ENCODE measurements at places on chromosomes 6 and 20.

DNA sequence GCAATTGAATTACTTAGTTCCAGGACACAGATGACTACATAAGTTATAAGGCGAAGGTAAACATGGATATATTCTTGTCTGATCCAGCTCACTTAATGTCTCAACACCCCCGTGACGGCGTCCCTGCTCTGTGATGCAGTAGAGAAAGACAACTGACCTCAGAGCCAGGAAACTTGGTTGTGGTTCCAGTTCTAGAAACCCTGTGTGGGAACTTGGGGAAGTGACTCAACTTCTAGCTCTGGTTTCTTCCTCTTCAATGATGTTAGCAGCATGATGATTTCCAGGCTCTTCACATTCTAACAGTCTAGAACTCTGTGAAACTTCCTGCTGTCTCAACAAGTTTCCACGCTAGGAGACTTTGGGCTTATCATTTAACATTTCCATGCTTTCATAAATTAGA, 18.4 kb downstream of the LAMA4 start:
- no peak for DNase-seq

GRCh38 chr6:151385177-151385576, 6.2 kb downstream of the ZBTB2 start:
- no peak for DNase-seq

- DNase-seq: peak; percentile 88
Measured at GRCh38 chr6:142822842-142823241, 122.1 kb downstream of the HIVEP2 start.

DNA sequence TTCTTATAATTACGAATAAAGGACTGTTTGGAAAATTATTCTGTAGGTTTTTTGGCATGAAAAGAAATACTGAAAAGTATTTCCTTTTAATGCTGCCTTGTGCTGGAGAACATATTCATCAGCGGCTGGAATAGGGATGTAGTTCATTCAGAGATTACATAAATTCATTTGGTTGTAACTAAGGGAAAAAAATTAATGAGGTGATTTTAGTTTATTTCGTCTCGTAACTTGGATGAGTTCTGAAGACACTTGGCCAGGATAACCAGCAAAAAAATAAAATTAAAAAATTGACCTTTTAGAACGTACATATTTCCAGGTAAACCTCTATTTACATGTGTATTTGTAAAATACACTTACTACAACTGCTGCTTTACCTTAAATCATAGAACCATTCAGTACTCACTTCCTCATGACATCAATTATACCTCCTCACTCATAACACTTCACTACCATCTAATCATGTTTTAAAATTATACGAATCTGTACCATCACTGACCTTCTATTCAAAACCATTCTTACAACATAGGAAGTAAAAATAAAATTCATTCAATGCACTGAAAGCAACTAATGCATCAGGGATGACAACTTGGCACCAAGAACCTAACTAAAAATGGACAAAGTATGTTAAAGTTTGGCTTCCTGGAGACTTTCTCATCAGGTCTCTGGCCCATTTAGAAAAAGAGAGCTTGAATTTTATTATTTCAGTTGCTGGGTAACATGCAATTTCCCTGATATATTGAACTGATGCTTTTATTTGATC, 17.2 kb downstream of the KLHL31 start:
- no peak for DNase-seq

DNA sequence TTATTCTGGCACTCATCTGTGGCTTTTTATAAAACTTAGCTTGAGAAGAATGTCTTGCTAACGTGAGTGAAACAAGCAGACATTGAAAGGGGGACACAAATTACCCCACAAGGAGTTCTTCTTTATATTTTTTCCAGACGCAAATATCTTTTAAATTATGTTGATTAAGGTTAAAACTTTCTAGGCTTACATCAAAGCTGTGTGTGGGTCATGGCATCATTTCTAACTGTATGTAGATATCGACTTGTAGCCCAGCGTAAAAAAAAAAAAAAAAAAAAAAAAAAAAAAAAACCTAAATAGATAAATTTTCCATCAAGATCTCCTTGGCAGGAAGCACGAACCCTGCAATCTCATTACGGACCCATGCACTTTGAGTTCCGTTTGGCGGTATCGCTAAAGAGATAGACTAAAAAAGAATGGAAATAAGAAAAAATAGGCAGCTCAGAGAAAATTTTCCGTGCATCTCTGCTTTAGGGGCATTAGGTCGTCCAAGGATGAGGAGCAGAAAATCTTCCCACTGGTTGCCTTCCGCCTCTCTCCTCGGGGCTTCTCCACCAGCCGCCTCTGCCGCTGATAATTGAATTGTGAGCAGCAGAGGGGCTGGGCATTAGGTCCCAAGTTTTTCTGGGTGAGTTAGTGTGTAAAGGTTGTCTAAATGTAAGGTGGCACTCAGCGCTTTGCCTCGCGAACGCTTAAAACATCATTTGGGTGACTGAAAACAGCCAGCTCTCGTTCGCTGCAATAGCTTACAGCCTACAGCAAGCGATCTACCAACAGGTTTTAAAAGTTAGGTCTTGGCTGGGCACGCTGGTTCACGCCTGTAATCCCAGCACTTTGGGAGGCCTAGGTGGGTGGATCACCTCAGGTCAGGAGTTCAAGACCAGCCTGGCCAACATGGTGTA, 194.0 kb downstream of the TRIM27 start:
- DNase-seq: peak; percentile 57

DNA sequence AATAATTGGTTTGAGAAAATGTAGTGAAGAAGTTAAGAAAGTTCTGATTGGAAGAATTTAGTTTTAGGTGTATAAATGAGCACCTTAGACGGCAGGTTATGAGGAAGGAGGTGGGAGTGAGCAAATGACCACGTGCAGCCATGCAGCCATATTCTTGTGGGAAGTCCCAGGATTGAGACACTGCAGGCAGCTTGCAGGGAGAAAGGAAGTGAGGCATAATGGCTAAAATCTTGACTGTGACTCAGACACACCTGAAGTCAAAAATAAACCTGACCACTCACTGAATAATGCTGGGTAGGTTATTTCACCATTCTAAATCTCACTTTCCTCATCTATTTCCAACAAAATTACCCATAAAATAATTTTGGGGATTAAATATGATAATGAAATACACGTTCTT, 16.6 kb downstream of the DSE start:
- DNase-seq: no peak

DNA sequence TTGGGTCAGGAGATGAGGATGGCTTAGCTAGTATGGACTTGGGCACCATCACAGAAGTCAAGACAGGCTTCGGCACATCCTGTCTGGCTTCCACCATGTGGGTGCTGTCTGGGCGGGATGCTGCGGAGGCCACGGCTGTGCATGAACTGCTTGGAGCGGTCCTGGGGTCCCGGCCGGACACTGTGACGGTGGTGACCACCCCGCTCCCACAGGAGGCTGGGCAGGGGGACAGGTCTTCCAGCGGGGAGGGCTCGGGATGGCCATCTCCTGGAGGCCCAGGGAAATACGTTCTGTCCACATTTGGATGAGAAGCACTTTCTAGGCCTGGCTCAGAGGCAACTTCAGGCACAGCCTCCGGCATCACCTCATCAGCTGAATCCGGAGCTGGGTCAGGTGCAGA, 32.1 kb upstream of the TCFL5 start:
- no peak for DNase-seq

GRCh38 chr6:4351520-4352321, 216.3 kb upstream of the ECI2 start:
- DNase-seq: peak; percentile 74

DNA sequence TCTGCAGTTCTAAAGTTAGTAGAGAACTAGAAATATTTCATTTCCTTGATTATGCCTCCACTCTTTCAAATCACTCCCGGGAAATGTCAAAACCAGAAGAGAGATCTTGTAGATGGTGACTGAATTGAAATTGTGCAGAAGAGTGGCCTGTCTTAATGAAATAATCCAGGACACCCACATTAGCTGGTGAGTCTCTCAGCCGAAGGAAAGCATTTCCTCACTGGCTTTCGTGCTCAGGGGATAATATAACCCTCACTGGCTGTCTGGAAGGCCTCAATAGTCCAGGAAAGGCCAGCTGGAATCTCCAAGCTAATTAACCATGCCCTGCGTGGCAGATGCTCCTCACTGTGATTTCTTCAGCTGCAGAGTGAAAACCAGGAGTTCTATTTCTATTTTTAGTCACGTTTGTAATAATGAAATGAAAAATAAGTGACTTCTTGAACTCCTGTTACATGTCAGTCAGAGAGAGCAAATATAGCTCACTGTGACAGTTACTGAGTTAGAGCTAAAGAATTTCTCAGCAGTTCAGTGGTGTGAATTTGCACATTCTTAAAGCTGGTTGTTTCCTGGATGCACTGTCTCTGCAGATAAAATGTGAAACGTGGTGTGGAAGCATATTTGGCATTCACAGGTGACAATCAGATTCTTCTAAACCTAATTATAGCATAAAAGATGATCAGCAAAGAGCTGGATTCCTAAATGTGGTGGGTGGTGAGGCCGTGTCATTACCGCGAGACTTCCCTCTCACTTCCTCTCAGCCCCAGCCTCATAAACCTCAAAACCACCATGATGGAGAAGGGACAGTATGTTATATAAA, 211.7 kb downstream of the LMBRD1 start:
- DNase-seq: peak; percentile 75

GRCh38 chr6:113632220-113632864, 224.8 kb upstream of the MARCKS start:
- peak; percentile 38 for DNase-seq

DNA sequence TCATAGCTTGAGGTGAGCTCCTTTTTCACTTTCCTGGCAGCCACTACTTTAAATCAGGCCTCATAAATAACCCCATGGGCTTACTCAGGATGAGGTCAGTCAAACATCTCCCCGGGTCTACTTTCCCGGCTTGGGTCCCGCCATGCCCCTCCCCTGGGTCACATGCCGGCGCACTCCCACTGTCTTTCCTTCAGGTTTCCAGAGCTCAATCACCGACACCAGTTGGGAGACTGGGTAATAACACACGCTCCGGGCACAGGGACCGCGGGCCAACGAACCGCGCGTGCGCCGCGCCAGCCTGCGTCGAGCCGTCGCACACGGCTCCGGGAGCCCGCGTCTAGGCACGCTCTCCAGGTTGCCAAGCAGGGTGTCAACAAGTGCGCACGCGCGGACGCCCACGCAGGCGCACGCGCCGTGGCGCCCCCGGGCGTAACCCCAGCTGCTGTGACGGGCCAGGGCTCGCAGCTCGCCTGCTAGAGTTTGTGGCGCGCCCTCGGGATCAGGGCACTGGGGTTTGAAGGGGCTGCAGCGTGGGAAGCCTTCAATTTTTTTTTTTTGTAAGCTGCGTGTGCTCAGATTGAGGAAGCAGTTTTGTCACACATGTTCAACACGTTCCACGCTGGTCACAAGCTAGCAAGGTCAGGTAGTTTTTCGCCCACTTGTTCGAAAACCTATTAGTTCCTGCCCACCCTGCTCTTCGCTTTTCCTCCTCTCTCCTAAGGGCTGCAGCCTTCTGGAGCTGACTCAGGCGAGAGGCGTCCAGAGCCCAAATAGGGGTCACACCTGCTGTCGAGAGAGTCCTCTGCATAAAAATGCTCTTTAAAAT, 31.8 kb downstream of the TFAP2B start:
- peak; percentile 73 for DNase-seq

GRCh38 chr6:39091220-39091619, 23.8 kb downstream of the SAYSD1 start:
- no peak for DNase-seq

DNA sequence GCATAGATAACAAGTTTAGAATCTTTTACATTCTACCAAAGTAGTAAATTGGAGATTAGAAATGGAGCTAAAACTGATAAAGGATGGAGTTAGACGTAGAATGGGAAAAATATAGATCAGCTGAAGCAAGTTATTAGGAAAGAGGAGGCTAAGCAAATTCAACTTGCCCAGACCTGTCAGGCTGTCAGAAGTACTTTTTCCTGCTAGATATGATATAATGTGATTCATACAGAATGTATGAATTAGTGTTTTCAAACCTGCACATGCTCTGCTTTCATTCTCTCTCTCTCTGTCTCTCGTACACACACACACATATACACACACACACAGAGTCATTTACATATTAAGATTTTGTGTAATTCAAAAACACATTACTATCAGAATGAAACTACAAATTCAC, 133.2 kb upstream of the HDGFL1 start:
- no peak for DNase-seq

- DNase-seq: no peak
Measured at GRCh38 chr20:63972312-63973159, 2.8 kb upstream of the ZNF512B start.
